ENCODE measurements at places on chromosomes 3 and 15.

GRCh38 chr3:96836153-96836915 is 21.9 kb downstream of the EPHA6 start:
- DNase-seq, result no peak

GRCh38 chr3:164723396-164723795 is 354.9 kb downstream of the SI start:
- no peak for DNase-seq

- DNase-seq, result no peak
Measured at GRCh38 chr3:147305533-147306250, 100.7 kb downstream of the ZIC4 start.

DNA sequence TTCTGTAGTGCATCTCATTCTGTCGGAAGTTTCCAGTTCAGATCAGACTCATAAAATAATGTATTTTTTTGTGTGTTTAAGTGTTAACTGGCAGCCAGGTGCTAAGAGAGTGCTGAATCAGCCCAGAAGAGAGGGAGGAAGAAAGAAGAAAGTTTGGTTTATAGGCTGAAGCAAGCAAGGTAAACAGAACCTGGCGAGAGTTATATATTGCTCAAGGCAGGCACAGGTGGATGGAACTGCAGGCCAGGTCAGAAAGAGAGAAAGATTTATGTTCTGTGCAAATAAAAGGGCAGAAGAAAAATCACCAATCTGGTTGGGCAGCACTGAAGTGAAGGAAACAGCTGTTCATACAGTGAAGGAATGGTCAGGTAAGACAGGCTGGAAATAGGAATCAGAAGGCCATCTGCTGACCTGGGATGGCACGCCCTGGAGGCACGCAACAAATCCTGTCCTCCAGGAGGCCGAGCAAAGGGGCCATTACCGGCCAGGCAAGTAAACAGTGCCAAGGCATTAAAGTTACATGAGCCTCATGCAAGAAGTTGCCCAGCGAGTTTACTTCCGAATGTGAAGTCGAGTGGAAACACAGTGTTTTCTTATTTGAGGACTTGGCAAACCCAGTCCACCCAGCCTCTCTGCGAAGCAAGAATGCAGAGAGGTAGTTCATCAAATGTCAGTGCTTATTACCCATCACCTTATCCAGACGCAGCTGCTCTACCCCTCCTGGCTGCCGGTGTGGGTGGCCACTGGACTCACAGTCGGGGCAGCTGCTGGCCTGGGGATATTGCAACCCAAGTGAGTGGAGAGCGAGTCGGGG is 309.8 kb downstream of the VPS13C start:
- no peak for DNase-seq

- DNase-seq, result no peak
Measured at GRCh38 chr3:194147679-194148078, 11.7 kb downstream of the HES1 start.

GRCh38 chr15:44289259-44289790 is 806 bp downstream of the GOLM2 start:
- DNase-seq, result peak; percentile 11

GRCh38 chr3:151322511-151322910 is 5.9 kb upstream of the GPR87 start:
- DNase-seq, result no peak

GRCh38 chr15:35507932-35508638 is 37.9 kb downstream of the DPH6 start:
- no peak for DNase-seq

GRCh38 chr15:59484399-59484798 is 46.4 kb downstream of the FAM81A start:
- no peak for DNase-seq

DNA sequence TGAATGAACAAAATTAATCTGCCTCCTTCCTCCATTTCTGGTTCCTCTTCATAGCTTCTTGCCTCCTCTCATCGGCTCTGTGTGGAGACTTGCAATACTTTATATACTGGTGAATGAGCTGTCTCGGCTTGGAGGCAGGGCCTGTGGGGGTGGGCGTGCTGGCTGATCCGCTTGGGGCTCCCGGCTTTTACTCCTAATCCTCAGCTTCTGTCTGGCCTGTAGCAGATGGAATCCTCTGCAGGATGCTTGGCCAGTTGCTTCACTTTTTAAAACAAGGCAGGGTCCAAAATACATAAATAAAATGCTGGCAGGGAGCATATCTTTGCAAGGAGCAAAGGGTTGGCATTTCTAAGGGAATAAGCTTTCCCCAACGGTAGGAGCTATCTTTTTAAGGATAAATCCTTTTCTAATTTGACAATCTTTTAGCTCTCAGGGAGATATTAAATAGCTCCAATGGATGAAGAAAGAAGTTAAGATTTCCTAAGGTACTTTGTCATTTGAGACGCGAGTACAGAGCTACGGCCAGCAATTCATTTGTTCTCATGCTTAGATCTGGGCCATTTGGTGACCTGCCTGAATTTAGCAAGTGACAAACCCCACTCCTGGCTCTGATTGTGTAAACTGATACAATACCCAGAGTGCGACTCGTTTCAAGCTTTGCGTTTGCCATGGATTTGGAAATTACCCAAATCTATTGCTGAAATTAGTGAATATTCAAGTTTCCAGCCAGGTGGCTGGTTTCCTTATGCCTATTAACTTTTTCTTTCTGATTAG is 18.9 kb downstream of the SV2B start:
- DNase-seq, result no peak

- no peak for DNase-seq
Measured at GRCh38 chr3:100053951-100054620, 60.2 kb downstream of the FILIP1L start.

DNA sequence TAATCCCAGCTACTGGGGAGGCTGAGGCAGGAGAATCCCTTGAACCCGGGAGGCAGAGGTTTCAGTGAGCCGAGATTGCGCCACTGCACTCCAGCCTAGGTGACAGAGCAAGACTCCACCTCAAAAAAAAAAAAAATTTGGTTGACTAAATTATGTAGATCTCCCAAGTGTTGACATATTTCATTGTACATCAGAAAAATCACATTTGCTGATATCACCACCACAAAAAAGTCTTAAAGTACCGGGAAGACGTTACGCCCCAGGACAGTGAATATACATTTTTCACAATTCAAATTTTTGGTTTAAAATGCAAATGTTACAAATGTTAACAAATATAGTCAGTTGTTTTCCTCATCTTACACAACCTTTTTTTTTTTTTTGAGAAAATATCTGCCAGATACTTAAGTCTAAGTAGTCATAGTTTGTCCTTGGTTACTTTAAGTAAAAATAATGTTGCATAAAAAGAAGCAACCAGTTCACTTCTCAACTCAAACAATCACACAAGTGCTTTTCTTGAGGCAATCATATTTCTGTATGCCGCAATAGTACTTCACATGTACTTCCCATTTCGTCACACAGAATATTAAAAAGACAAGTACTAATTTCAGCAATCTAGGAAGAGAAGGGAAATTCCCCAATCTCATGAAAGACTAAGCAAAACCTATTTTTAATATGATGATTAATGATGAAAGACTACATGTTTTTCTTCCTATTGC is 41.0 kb upstream of the TCF12 start:
- DNase-seq, result no peak

- no peak for DNase-seq
Measured at GRCh38 chr15:96565266-96565665, 234.8 kb downstream of the NR2F2 start.

DNA sequence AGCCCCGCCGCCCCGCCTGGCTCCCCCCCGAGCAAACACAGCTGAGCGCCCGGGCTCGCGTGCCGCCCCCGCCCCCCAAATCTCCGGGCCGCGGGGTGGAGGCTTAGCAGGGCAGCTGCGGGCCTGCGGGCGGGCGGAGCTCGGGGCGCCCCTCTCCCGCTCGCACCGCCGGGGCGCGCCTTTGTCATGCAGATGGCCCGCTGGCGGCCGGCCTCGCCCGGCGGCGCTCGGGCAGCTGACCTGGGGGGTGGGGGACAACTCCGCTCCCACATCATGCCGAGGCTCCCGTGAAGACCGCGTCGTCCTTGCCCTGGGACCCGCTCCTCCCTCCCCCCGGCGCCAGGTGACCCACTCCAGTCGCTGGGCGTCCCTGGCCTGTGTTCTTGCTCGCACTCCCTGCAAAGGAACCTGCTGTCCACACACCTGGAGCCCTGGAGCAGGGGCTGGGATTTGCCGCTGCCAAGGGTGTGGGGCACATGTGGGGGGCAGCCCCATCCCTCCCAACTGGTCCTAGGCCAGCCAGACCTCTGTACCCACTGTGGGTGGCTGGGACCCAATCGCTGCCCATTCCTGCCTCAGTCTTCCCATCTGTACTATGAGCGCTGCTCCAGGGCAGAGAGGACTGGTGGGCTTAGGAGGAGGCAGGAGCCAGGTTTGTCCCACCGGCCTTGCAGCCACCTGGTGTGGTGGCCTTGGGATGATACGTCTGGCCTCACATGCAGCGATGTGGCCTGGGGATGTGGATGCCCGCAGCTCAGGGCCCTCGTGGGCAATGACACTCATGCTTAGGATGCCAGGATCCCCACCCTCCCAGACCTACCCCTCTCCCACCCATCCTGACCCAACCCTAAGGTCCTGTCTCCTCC is 33.5 kb downstream of the DNAJB8 start:
- DNase-seq, result no peak

DNA sequence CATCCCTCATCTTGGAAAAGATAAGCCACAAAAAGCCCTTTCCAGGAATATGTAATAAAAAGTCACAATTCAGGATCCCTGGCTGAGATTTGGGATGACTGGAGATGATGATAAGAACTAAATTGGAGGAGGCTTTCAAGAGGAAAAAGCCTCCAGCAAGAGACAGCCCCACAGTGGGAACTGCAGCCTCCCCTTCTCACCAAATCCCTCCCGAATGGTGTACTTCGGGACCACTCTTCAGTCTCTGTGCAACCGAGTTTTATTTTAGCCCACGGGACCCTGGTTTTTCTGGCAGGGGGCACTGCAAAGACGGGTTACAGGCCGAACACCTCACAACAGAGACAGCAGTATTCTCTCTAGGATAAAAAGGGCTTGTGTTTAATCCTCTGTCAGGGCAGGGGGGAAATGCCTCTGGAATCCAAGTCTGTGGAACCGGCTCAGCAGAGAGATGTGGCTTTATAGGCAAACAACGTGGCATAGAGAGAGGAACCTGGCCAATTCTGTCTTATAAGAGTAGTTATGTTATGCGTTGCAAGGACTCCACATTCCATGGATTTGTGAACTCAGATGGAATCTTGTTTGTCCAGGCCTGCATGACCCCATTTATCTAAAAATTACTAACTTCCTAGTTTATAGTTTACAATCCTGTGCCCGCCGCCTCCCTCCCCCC is 1.2 kb upstream of the LMCD1 start:
- no peak for DNase-seq

DNA sequence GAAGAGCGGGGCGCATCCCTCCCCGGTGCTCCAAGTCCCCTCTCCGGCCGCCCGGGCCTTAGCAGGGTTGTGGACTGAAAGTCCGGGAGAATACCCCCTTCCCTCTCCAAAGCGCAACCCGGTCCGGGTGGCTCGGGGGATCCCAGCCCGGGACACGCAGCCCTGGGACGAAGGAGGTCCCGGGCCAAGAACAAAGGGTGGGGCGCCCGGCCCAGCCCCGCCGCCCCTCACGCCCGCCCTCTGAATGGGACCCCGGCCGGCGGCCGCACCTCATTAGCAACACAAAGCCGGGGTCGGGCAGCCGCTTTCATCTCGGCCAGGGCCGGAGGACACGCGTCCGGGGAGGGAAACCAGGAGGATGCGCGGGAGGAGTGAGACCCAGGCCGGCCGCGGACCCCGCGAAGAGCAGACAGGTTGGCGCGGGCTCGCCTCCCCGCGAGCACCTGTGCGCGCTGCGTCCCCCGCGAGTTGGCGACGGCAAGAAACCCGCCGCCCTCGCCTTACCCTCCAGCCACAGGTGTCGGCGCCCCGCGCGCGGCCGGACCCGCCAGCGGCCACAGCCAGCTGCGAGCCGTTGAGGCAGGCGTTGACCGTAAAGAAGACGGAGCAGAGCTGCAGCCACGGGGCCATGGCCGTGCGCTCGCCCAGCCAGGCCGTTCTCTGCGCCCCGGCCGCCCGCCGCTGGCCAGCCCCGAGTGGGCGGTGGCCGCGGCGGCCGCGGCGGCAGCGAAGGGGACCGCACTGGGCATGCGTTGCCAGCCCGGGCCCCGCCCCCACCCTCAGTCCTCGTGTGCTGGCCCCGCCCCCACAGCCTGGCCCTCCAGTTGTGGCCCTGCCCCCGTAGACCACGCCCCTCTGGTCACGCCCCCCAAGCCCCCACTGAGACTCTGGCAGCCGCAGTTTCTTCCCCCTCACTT is at the start of gene IL17RD:
Gene IL17RD, minus strand, starts transcription at position 697 of the 917 bp plus-strand sequence. Its CDS starts 67 bp downstream, at position 630.
- peak; percentile 72 for DNase-seq

- DNase-seq, result peak; percentile 95
Measured at GRCh38 chr3:172591876-172592771, 68.9 kb upstream of the TNFSF10 start.

- DNase-seq, result no peak
Measured at GRCh38 chr3:175792245-175792644, 933.1 kb downstream of the NAALADL2 start.

DNA sequence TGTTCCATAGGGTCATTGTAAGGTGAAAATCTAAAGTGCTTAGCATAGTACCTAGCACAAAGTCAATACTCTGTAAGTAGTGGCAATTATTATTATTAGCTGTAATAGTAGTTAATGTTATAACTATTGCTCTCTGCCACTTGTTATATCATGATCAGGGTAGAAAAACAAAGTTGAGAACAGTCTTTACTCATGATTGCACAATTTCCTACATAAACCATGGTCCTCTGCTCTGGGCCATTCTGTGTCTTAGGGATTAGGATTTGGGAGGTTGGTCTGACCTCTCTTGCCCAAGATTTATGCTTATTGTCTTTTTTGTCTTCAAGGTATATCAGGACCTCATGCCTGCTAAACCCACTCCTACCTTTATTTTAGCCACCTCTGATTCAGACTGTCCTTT is 4.3 kb upstream of the LRRC58 start:
- no peak for DNase-seq

DNA sequence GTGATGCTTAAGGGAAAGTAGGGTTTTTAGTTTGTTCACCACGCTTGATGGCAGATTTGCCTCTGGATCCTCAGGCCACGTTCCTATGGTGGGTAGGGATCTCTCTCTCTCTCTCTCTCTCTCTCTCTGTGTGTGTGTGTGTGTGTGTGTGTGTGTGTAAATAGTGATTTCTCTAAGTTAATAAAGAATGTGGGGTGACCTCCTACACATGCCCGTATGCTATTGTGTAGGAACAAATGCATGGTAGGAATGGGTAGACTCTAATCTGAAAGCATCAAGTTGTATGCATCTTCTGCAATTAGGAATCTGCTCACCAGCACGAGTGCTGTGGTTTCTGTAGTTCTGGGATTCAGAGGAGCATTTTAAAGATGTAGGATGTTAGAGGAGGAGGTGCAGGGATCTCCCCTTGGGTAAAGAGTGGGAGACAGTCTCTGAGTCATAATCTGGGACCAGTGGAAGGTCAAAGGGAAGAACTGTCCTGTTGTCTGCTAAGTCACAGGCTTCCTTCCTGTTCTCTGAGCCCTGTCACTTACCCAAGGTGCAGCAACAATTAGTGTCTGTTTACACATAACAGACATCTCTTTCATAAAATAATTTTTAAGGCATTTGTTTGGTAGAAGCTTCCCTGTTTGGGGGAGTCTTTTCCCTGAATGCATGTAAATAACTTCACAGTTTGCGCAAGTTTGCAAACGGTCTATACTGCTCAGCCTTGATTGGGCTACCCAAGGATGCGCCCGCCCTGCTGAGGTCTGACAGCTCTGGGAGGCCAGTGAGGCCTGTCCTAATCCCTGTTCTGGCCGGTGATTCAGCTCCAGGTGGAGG is 139.8 kb downstream of the IGF1R start:
- no peak for DNase-seq

GRCh38 chr3:188241072-188241471 is 87.1 kb downstream of the LPP start:
- no peak for DNase-seq

- no peak for DNase-seq
Measured at GRCh38 chr15:101213147-101213546, 38.7 kb downstream of the CHSY1 start.
